ENCODE measurements at places on chromosomes 6 and 20. TPM values are rescaled to one million over a fixed set of nuclear protein-coding genes. Genes with fewer than 3 reads are reported as not detected.

The PLCB4 gene
- not detected for total RNA-seq

The SLA2 gene
- 0.19 TPM for total RNA-seq

The SLC22A3 gene
- not detected for total RNA-seq

The CLVS2 gene
- not detected for total RNA-seq

The SMIM26 gene
- 101 TPM for total RNA-seq

The NNAT gene
- total RNA-seq, result not detected

The OXT gene
- total RNA-seq, result not detected

The PI3 gene
- not detected for total RNA-seq

- H3K27ac ChIP-seq, result no peak overlapping the region
- no peaks in the 10 kb centered on the region for H3K36me3 ChIP-seq
- H3K4me1 ChIP-seq, result no peaks in the 10 kb centered on the region
- DNase-seq, result no peak
- H3K4me3 ChIP-seq, result no peak overlapping the region
These were observed 383.7 kb downstream of the CENPW start for GRCh38 chr6:126723541-126724170.

- 0 out of 2 replicates have a peak, but pooled peaks cover 2% of the 10 kb centered on the region for H3K27me3 ChIP-seq
- no peaks in the 10 kb centered on the region for H3K36me3 ChIP-seq
- no peak for DNase-seq
- no peak overlapping the region for H3K27ac ChIP-seq
- no peaks in the 10 kb centered on the region for H3K4me1 ChIP-seq
These were observed 32.6 kb upstream of the APCDD1L start for GRCh38 chr20:58547623-58548475.

DNA sequence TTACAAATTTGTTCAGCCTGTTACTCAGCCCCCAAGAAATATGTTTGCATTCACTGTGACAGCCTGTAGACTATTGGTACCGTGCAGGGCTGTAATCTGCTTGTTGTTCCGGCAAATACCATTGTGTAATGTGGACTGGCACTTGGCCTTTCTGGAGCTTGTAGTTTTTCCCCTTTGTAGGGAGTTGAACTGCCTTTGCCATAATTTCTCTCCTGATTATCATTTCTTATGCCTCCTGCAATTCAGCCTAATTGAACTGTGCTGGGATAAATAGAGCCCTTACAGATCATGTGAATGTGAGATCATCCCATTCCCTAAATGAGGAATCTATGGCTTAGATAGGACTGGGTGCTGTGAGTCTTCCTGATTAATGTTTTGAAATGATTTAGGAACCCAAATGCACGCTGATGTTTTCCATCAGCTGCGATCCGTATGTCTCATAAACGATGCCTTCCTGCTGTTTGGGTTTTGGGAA lies 185.1 kb downstream of the JARID2 start:
- H3K4me1 ChIP-seq, result peaks cover 20% of the 10 kb centered on the region
- DNase-seq, result no peak
- H3K36me3 ChIP-seq, result no peaks in the 10 kb centered on the region
- H3K4me3 ChIP-seq, result no peak overlapping the region
- H3K27me3 ChIP-seq, result no peaks in the 10 kb centered on the region

GRCh38 chr20:36441416-36441815 lies 99.9 kb upstream of the MYL9 start:
- no peaks in the 10 kb centered on the region for H3K36me3 ChIP-seq
- no peak overlapping the region for H3K4me3 ChIP-seq
- H3K27ac ChIP-seq, result no peak overlapping the region
- no peaks in the 10 kb centered on the region for H3K4me1 ChIP-seq
- no peak for DNase-seq

- H3K27ac ChIP-seq, result no peak overlapping the region
- peak; percentile 93 for DNase-seq
- H3K27me3 ChIP-seq, result no peaks in the 10 kb centered on the region
- H3K36me3 ChIP-seq, result no peaks in the 10 kb centered on the region
- H3K4me3 ChIP-seq, result peak overlapping the region; percentile 63
These were observed 2.7 kb downstream of the L3MBTL3 start for GRCh38 chr6:130020907-130021629.

GRCh38 chr6:156657296-156657695 lies 119.9 kb upstream of the ARID1B start:
- no peak for DNase-seq
- H3K27me3 ChIP-seq, result no peaks in the 10 kb centered on the region
- no peak overlapping the region for H3K4me3 ChIP-seq
- no peak overlapping the region for H3K27ac ChIP-seq
- peaks cover 5% of the 10 kb centered on the region for H3K4me1 ChIP-seq

DNA sequence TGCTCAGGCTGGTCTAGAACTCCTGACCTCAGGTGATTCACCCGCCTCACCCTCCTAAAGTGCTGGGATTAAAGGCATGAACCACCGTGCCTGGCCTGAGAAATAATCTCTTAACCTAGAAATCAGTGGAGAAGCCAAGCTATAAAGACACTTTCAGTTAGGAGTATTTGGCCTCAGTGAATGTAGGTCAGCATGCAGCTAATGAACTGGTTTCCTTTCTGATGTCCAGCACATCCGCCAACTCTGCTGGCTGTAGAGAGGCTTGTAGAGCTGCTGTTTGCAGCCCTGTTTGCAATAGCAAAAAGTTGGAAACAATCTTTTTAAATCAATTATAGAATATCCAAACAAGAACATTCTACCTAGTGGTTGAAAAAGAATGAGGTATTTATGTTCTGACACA lies 42.4 kb upstream of the ELOVL5 start:
- H3K36me3 ChIP-seq, result no peaks in the 10 kb centered on the region
- DNase-seq, result no peak
- H3K27me3 ChIP-seq, result no peaks in the 10 kb centered on the region
- H3K4me1 ChIP-seq, result peaks cover 11% of the 10 kb centered on the region
- no peak overlapping the region for H3K4me3 ChIP-seq

GRCh38 chr6:22466665-22467245 lies 102.6 kb upstream of the HDGFL1 start:
- H3K27ac ChIP-seq, result no peak overlapping the region
- no peaks in the 10 kb centered on the region for H3K27me3 ChIP-seq
- H3K4me3 ChIP-seq, result no peak overlapping the region

- no peak for DNase-seq
- no peaks in the 10 kb centered on the region for H3K36me3 ChIP-seq
- no peaks in the 10 kb centered on the region for H3K27me3 ChIP-seq
- no peak overlapping the region for H3K27ac ChIP-seq
- no peaks in the 10 kb centered on the region for H3K4me1 ChIP-seq
- no peak overlapping the region for H3K4me3 ChIP-seq
These were observed 23.8 kb upstream of the GCM1 start for GRCh38 chr6:53172468-53172803.

- H3K4me3 ChIP-seq, result no peak overlapping the region
- H3K36me3 ChIP-seq, result no peaks in the 10 kb centered on the region
- H3K4me1 ChIP-seq, result peaks cover 6% of the 10 kb centered on the region
- H3K27me3 ChIP-seq, result no peaks in the 10 kb centered on the region
- H3K27ac ChIP-seq, result no peak overlapping the region
- DNase-seq, result no peak
These were observed 20.6 kb downstream of the BFSP1 start for GRCh38 chr20:17510548-17510947.

DNA sequence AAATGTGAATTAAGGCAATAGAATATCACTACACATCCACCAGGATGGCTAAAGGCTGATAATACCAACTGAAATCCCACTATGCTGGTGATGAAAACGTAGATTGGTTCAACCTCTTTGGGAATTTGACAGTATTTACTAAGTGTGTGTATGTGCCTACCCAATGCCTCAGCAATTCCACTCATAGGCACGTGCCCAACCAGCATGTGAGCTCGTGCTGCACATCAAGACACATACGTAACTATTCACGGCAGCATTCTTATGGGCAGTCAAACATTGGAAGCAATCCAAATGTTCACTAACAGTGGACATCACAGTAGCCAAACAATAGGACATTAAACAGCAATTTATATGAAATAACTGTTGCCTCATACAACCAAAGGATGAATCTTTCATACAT lies 15.7 kb upstream of the AFDN start:
- H3K36me3 ChIP-seq, result no peaks in the 10 kb centered on the region
- H3K27ac ChIP-seq, result no peak overlapping the region
- no peaks in the 10 kb centered on the region for H3K4me1 ChIP-seq

GRCh38 chr20:32453467-32454163 lies 95.5 kb downstream of the ASXL1 start:
- peaks cover 25% of the 10 kb centered on the region for H3K4me1 ChIP-seq
- no peaks in the 10 kb centered on the region for H3K36me3 ChIP-seq
- H3K4me3 ChIP-seq, result no peak overlapping the region
- H3K27me3 ChIP-seq, result no peaks in the 10 kb centered on the region
- no peak for DNase-seq
- no peak overlapping the region for H3K27ac ChIP-seq

GRCh38 chr6:89007209-89008000 lies 44.0 kb upstream of the RNGTT start:
- no peaks in the 10 kb centered on the region for H3K27me3 ChIP-seq
- DNase-seq, result no peak
- no peaks in the 10 kb centered on the region for H3K4me1 ChIP-seq
- no peaks in the 10 kb centered on the region for H3K36me3 ChIP-seq
- no peak overlapping the region for H3K4me3 ChIP-seq

DNA sequence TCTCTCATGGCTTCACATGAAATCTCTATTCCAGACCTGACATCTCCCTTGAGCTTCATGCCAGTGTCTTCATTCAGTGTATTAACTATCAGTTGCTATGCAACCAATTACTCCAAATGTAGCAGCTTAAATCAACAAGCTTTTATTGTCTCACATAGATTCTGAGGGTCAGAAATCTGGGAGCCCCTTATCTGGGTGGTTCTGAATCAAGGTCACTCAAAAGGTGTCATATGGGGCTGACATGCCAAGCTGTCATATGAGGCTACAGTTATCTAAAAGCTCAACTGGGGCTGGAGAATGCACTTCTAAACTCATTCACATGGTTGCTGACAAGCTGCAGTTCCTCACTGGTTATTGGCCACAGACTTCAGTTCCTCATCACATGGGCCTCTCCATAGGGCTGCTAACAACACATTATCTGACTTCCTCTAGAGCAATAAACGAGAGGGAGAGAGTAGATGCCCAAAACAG lies 7.3 kb upstream of the CGA start:
- H3K4me1 ChIP-seq, result peaks cover 14% of the 10 kb centered on the region
- no peak overlapping the region for H3K4me3 ChIP-seq
- DNase-seq, result no peak

GRCh38 chr6:106247733-106248132 lies 77.8 kb downstream of the ATG5 start:
- no peak overlapping the region for H3K4me3 ChIP-seq
- DNase-seq, result no peak
- H3K4me1 ChIP-seq, result peaks cover 44% of the 10 kb centered on the region
- peaks cover 20% of the 10 kb centered on the region for H3K36me3 ChIP-seq
- H3K27ac ChIP-seq, result no peak overlapping the region

GRCh38 chr6:40353967-40354452 lies 233.2 kb downstream of the LRFN2 start:
- DNase-seq, result no peak
- H3K27me3 ChIP-seq, result no peaks in the 10 kb centered on the region
- H3K4me3 ChIP-seq, result no peak overlapping the region
- H3K4me1 ChIP-seq, result no peaks in the 10 kb centered on the region

DNA sequence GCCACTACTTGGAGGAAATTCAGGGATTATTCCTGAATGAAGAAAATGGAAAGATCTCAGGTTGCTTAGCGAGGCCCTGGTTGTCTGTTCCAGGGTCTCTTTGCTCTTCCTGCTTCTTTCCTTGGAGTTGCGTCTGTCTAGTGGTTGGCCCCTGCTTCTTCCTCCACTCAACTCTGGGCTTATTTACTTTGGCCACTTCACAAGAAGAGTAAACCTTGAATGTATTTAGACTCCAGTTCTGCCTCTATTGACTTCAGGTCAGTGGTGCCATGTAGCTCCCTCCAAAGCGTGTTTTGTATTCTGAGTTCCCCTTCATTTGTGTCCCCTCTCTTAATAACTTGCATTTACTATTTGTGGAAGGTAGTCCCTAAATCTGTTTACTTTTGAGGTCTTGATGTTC lies 456.5 kb downstream of the UTRN start:
- H3K4me1 ChIP-seq, result no peaks in the 10 kb centered on the region
- no peak overlapping the region for H3K27ac ChIP-seq
- no peaks in the 10 kb centered on the region for H3K27me3 ChIP-seq
- H3K4me3 ChIP-seq, result no peak overlapping the region

Data from Karpas-422 (cell line).